Kidney (tissue), 22 donors: ENCODE measurements at places on chromosomes 2 and 18. TPM values are rescaled to one million over a fixed set of nuclear protein-coding genes. Genes with fewer than 3 reads are reported as not detected.

CACNB4 gene
- 2.2 TPM for total RNA-seq

UGT1A5 gene
- 2.1 TPM for total RNA-seq

MAP3K19 gene
- not detected for total RNA-seq

RNF152 gene
- total RNA-seq, result 45.0 TPM
